ENCODE measurements at places on chromosomes 3 and 15. TPM values are rescaled to one million over a fixed set of nuclear protein-coding genes. Genes with fewer than 3 reads are reported as not detected.
A peak's percentile ranks its signal among the peaks of the same experiment; 100 is the strongest.

The MYH15 gene
- 0.17 TPM for total RNA-seq

The PLS1 gene
- total RNA-seq, result 0.83 TPM

The LARP6 gene
- 108 TPM for total RNA-seq

The ATP13A4 gene
- total RNA-seq, result under 0.01 TPM

- DNase-seq, result no peak
These were observed 92.0 kb downstream of the IGSF11 start for GRCh38 chr3:118942671-118943070.

DNA sequence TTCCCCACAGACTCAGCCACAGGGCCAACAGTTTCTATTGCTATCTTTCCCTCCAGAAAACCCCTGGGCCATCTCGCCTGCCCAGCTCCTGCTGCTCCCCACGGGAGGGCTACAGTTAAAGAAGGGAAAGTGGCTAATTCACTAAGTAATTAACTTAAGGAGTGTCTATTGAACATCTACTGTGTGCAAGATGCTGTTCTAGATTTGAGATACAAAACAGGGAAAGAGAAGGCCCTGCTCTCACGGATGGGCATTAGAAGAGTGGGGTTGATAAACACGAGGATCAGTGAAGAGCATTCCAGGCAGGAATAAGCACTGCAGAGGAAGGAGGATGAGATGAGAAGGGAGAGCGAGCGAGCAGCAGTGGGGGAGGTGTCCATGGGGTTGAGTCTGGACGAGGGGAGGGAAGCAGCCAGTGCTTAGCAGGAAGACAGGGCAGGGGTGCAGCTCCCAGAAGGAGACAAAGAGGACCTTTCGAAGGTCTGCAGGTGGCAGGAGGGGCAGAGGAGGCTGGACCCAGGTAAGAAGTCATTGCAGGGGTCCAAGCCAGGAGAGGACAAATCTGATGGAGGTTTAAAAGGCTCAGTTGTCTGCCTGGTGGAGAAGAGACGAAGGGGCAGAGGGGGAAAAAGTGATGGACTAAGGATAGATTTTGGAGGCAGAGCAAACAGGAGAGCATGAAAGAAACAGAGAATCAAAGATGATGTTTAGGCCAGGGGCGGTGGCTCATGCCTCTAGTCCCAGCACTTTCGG, 64.7 kb downstream of the KLF15 start:
- DNase-seq, result no peak

GRCh38 chr15:29034151-29034550, 148.4 kb downstream of the APBA2 start:
- DNase-seq, result peak; percentile 19

DNA sequence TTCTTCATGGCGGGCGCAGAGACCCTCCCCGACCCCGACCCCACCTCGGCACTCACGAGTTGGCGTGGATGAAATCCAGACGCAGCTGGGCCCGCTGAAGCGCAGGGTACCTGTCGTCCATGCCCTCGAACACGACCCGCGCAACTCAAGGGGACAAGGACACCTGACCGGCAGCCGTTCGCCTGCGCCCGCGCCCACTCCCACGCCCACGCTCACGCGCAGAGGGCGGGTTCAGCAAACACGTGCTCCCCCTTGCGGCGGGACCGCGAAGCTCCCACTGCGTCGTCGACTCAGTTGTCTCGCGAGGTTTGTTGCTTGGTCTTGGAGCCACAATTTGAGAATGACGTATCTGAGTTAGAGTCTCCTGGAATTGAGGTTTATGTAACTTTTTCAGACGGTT, at the start of gene MORC1:
Gene MORC1 (minus strand): TSS at position 196 of the 400 bp plus-strand sequence. CDS start 75 bp downstream, at position 121.
- no peak for DNase-seq

DNA sequence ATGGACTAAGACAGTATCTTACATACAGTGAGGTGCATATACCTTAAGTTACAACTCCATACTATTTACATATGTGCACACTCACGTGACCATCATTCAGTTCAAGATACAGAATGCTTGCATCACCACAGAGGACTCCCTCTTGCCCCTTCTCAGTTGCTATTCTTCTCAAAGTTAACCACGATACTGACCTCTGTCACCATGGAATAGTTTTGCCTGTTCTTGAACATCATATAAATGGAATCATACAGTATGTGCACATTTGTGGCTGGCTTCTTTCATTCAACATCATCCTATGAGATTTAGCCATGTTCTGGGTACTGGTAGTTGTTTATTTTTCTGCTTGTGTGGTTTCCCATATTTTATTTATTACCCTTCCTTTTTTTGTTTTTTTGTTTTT, 10.4 kb upstream of the ZSCAN2 start:
- DNase-seq, result peak; percentile 17

DNA sequence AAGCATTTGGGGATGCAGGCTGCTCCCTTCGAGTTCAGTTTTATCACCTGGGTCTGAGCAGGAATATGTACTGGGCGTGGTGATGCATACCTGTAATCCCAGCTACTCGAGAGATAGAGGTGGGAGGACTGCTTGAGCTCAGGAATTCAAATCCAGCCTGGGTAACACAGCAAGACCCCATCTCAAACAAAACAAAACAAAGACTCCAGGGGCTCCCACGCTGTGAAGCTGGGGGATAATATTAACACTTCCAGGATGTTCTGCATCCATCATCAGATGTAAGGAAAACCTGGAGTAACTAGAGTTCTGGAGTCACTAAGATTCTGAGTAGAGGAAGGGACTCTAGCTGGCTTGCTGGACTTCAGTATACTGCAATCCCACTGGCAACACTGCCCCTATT, 40.6 kb downstream of the LYZL4 start:
- DNase-seq, result no peak

DNA sequence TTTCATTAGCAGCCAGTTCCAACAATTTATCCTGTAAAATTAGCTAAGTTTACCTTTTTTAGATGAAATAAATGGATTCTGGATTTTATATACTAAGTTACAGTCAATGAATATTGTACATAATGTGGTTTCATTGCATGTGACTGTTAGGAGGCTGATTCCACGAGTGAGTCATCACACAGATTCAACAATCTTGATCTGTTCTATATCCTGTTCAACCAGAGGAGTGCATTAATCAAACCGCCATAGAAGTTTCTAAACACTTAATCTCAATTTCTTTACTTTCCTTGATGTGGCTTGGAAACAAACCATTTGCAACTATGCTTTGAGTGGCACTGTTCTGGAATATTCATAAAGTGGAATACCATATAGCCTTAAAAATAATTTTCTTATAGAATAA, 15.3 kb downstream of the DNAJC13 start:
- peak; percentile 89 for DNase-seq

DNA sequence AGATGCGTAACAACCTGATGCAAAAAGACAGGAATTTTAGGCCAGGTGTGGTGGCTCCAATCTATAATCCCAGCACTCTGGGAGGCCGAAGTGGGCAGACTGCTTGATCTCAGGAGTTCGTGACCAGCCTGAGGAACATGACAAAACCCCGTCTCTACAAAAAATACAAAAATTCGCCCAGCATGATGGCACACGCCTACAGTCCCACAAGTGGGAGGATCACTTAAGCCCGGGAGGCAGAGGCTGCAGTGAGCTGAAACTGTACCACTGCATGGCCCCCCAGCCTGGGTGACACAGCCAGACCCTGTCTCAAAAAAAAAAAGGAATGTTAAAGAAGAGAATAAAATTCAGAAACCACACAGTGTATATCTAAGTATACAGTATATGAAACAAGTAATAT, 40.7 kb downstream of the PTPN9 start:
- DNase-seq, result no peak
